ENCODE measurements at places on chromosomes 5 and 9. TPM values are rescaled to one million over a fixed set of nuclear protein-coding genes. Genes with fewer than 3 reads are reported as not detected.

The GDA gene
- not detected for total RNA-seq

The PCAT7 gene
- not detected for total RNA-seq

The LAMC3 gene
- 0.07 TPM for total RNA-seq

The CCL27 gene
- 0.39 TPM for total RNA-seq

The PCDHGA9 gene
- not detected for total RNA-seq

The MARCOL gene
- total RNA-seq: not detected

The IL3 gene
- total RNA-seq: 69.7 TPM

DNA sequence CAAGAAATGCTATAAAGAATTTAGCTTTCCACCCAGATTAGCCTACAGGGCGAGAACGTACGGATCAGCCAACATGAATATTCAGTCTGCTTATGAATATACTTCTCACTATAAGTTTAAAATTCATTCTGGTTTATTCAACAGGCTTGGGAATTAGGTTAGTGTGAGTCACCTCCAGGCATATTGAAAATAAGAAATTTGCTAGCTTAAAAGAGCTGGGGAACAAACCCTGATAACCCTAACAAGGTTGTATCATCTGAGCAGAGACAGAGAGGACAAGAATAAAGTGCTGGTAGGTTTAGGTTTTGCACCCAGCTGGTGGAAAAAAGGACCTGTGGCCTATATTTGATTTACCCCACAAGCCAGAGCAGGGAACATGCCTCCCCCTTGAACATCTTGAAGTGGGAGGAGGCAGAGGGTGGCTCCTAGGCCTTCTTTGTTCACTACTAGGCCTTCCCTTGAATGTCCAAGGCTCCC, 12.3 kb downstream of the FNBP1 start:
- no peaks in the 10 kb centered on the region for H3K27me3 ChIP-seq
- no peak overlapping the region for H3K27ac ChIP-seq
- DNase-seq: no peak
- peak overlapping the region; percentile 27 for H3K4me3 ChIP-seq

- no peak overlapping the region for H3K4me3 ChIP-seq
- H3K27me3 ChIP-seq: no peaks in the 10 kb centered on the region
- no peaks in the 10 kb centered on the region for H3K4me1 ChIP-seq
- H3K36me3 ChIP-seq: no peaks in the 10 kb centered on the region
- DNase-seq: peak; percentile 27
- H3K27ac ChIP-seq: no peak overlapping the region
These were observed 5.4 kb upstream of the LCN15 start for GRCh38 chr9:136769710-136770191.

DNA sequence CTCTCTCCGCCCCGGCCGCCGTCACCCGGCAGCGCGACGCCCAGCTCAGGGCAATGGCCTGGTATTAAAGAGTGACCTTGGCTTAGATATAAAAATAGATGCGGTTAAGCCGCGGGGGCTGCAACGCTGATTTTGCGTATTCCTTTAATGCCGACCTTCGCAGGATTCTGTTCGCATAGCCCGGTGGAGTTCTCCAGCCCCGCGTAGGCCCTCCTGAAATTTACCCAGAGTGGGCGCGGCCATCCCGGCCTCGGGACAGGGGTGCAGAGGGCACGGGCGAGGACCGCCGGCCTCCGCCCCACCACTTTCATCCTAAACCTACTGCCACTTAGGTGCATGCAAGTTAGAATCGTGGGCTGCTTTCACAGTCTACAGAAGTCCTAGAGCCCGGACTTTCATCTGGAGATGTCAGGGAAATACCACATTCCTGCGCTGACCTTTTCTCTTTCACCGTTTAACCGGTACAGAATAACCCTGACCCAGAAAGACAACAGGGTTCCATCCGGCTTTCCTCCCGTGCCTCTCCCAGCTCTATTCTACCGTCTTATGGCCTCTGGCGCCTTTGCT, 492 bp upstream of the FAM169A start:
- H3K27ac ChIP-seq: peak overlapping the region; percentile 52
- DNase-seq: no peak
- H3K36me3 ChIP-seq: no peaks in the 10 kb centered on the region

GRCh38 chr9:27160636-27161035, 51.6 kb downstream of the TEK start:
- no peak overlapping the region for H3K27ac ChIP-seq
- H3K4me1 ChIP-seq: no peaks in the 10 kb centered on the region
- no peak for DNase-seq
- H3K27me3 ChIP-seq: no peaks in the 10 kb centered on the region
- H3K4me3 ChIP-seq: no peak overlapping the region

- H3K4me3 ChIP-seq: no peak overlapping the region
- no peaks in the 10 kb centered on the region for H3K36me3 ChIP-seq
- no peak for DNase-seq
- no peaks in the 10 kb centered on the region for H3K27me3 ChIP-seq
These were observed 22.6 kb downstream of the SEMA5A start for GRCh38 chr5:9523090-9523823.

- DNase-seq: no peak
- H3K4me3 ChIP-seq: no peak overlapping the region
- H3K27ac ChIP-seq: no peak overlapping the region
- H3K27me3 ChIP-seq: peaks cover 6% of the 10 kb centered on the region
These were observed 7.3 kb downstream of the EGFLAM start for GRCh38 chr5:38265546-38266179.

DNA sequence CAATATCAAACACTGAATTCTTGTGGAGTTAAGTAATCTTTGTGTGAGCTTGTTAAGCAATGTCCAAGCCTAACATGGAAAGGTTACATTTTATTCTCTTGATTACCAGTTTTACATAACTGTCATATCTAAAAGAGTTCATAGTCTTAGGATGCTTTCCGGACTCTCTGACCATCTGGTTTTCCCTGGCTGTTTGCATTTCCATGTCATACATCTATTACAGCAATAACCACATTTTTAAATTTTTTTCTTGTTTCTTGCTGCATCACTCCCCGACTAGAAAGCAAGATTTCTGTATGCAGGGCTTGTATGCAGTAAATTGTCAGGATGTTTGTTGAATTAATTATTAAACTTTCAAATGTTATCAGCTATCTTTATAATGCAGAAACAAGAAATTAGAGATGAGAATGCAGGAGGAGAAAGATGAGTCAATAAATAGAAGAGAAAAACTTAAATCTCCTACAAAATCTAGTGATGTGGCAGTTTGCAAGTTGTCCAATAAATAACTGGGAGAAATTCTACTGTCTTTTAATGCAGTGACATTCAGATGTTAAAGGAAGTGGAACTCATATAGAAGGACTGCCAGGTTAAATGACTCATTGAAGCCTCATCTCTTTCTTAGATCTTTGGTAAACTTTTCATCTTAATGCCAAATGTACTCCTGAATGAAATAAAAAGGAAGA, 179.6 kb upstream of the SGCD start:
- no peaks in the 10 kb centered on the region for H3K36me3 ChIP-seq
- H3K27me3 ChIP-seq: peaks cover 4% of the 10 kb centered on the region
- no peak overlapping the region for H3K4me3 ChIP-seq

GRCh38 chr5:6520201-6520600, 71.5 kb downstream of the UBE2QL1 start:
- no peak for DNase-seq
- no peaks in the 10 kb centered on the region for H3K36me3 ChIP-seq
- no peaks in the 10 kb centered on the region for H3K27me3 ChIP-seq

- no peak for DNase-seq
- no peaks in the 10 kb centered on the region for H3K4me1 ChIP-seq
- no peaks in the 10 kb centered on the region for H3K27me3 ChIP-seq
- H3K27ac ChIP-seq: no peak overlapping the region
- no peaks in the 10 kb centered on the region for H3K36me3 ChIP-seq
- H3K4me3 ChIP-seq: no peak overlapping the region
These were observed 47.5 kb upstream of the KIAA1958 start for GRCh38 chr9:112439171-112439570.

- no peaks in the 10 kb centered on the region for H3K27me3 ChIP-seq
- DNase-seq: no peak
These were observed 59.5 kb upstream of the RNF130 start for GRCh38 chr5:180130876-180131740.

DNA sequence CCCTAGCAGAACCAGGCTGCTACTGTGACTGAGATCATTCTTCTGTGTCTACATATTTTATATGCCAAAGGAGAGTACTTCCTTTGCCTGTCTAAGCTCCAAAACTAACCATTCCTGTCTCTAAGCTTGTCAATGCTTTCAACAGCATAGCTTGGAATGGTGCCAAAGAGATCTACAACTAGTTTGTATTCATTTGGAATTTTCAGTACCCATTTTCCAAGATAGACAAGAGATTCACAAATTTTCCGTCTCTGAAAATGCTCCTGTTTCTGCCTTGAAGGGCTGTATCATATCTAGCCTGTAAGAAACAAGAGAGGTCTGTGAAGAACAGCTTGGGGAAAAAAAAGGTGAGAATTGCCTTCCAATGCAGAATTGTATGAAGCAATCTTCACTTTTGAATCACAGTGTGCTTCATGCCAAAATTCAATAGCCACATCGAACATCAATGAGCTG, 334.4 kb upstream of the ACTBL2 start:
- no peak overlapping the region for H3K27ac ChIP-seq
- H3K36me3 ChIP-seq: no peaks in the 10 kb centered on the region
- no peaks in the 10 kb centered on the region for H3K27me3 ChIP-seq
- no peaks in the 10 kb centered on the region for H3K4me1 ChIP-seq

GRCh38 chr9:76882686-76883085, 23.2 kb downstream of the PRUNE2 start:
- no peaks in the 10 kb centered on the region for H3K27me3 ChIP-seq
- no peaks in the 10 kb centered on the region for H3K4me1 ChIP-seq

DNA sequence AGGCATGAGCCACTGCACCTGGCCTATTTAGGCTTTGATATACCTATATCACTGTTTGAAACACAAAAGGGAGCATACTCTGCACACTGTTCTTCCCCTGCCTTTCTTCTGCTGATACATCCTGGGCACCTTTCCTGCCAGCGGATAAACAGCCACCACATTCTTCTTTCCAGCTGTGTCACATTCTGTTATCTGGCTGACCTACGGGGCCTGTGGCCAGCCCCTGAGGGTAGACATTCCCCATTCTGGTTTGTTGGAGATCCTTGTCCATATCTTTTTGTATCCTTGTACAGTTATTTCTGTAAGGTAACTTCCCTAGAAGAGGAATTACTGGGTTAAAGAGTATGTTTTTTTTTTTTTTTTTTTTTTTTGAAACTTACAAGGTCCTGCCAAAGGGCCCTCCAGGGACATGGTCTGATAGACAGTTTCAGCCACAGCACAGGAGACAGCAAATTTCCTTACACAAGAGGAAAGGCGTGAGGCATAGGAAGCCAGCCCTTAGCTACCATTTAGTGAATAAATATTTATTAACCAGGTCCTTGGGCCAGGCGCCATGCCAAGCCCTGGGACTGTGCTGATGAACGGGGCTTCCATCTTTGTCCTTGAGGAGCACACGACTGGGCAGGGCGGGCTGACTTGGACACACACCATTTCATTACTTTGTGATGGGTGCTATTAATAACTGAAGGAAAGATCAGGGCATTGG, 57.8 kb downstream of the ERGIC1 start:
- no peaks in the 10 kb centered on the region for H3K27me3 ChIP-seq
- no peak for DNase-seq
- no peaks in the 10 kb centered on the region for H3K4me1 ChIP-seq
- no peaks in the 10 kb centered on the region for H3K36me3 ChIP-seq

DNA sequence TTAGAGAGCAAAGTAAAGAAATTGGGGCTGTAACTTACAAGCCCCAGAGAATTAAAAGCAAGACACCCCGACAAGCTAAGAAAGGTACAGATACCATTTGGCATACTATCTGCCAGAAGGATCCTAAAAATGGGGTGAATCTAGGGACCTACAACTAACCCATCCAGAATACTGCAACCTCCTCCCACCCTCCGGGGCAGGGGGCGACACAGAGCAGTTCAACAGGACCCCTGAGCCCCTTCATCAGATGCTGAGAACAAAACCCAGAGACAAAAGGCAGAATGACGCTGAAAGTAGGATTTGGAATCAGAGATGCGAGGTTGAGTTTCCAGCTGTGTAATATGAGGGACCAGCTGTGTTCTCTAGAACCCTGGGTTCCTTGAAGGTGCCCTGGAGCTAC, 71.2 kb downstream of the EPB41L4B start:
- no peak overlapping the region for H3K4me3 ChIP-seq
- H3K36me3 ChIP-seq: no peaks in the 10 kb centered on the region
- no peaks in the 10 kb centered on the region for H3K27me3 ChIP-seq
- no peak overlapping the region for H3K27ac ChIP-seq
- H3K4me1 ChIP-seq: no peaks in the 10 kb centered on the region
- DNase-seq: no peak

DNA sequence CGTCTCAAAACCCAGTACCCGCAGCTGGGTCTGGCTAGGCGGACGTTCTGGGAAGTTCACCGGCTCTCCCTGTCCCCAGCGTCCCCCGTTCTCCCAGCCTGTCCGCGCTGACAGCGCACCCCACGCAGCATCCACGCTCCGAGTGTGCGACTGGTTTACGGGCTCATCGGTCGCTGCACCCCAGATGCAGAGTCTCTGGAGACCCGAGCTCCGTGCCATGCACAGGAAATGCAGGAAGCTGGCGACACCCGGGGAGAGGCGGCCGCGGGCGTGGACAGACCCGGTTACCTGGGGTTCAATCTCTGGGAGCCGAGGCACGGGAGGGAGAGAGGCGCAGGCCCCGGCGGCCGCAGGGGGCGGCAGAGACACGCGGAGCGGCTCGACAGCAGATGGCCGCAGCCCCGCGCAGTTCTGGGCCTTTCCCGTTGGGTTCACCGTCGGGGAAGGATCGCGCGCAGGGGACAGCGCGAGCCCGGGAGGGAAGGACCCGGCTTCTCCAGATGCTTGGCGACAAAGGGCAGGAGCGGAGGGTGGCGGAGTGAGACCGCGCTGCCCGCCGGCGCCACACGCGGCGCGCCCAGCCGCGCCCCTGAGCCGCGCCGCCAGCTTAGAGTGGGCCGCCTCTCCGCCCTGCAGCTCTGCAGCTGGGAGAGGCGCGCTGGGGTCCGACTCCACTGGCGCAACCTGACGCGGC, 558 bp downstream of the SHROOM1 start:
- no peaks in the 10 kb centered on the region for H3K36me3 ChIP-seq
- peaks cover 21% of the 10 kb centered on the region for H3K27me3 ChIP-seq
- peaks cover 5% of the 10 kb centered on the region for H3K4me1 ChIP-seq
- peak; percentile 69 for DNase-seq
- peak overlapping the region; percentile 51 for H3K27ac ChIP-seq

DNA sequence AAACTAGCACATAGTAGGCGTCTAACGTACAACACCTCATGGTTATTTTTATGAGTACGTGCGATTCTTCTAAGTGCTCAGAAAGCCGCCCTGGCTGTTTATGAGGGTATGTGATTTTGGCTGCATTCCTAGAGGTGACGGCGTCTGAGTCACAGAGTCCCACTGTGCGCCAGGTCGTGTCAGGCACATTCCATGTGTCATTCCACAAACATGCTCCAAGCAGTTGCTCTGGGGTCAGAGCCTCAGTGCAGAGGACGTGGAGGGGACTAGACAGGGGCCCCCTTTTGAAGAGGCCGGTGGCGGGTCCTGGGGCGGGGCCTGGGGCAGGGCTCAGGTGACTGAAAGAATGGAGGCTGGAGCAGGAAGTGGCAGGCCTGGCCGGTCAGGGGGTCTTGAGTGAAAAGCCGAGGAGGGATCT, 51.9 kb downstream of the NEK6 start:
- no peak for DNase-seq
- H3K27ac ChIP-seq: no peak overlapping the region
- no peaks in the 10 kb centered on the region for H3K4me1 ChIP-seq
- H3K4me3 ChIP-seq: no peak overlapping the region
- H3K36me3 ChIP-seq: no peaks in the 10 kb centered on the region
- H3K27me3 ChIP-seq: no peaks in the 10 kb centered on the region
